ENCODE measurements at places on chromosomes 4 and X. TPM values are rescaled to one million over a fixed set of nuclear protein-coding genes. Genes with fewer than 3 reads are reported as not detected.
A peak's percentile ranks its signal among the peaks of the same experiment; 100 is the strongest.

DNA sequence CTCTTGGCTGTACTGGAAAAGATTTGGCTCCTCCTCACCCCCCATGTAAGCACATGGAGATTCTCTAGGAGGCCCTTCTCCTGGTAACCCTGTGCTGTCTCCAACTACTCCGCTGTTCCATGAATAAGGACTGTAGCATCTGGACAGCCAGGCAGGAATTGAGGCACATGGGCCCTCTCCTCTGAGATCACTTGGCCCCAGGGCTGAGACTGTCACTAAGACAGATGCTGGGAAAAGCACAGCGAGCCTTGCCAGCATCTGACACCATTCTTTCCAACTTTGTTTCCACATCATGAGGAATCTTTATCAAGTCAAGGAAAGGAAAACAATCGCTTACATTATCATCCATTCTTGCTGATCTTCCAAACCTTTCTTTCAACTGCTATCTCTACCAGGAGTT lies 222.6 kb upstream of the INTU start:
- no peaks in the 10 kb centered on the region for H3K4me1 ChIP-seq
- H3K4me3 ChIP-seq: no peak overlapping the region
- peak; percentile 32 for DNase-seq
- H3K27me3 ChIP-seq: no peaks in the 10 kb centered on the region
- no peak overlapping the region for H3K27ac ChIP-seq

DNA sequence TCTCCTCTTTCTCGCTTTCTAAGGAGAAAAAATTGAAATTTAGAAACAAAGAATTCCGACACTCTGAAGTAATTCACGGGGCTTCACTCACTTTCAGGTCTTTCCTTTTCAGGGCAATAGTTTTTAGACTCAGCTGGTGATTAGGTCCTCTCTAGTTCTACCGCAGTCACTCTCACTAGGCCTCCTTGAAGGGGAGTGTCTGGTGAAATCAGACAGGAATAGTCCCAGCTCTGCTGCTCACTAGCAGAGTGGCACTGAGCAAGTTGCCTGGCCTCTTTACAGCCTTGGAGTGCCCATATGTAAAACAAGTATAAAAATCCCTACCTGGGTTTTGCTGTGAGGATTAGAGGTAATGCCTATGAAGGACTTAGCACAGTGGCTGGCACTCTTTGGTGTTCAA lies 64.1 kb downstream of the NEUROG2 start:
- H3K4me3 ChIP-seq: no peak overlapping the region
- no peak for DNase-seq
- no peaks in the 10 kb centered on the region for H3K36me3 ChIP-seq
- H3K4me1 ChIP-seq: no peaks in the 10 kb centered on the region
- no peak overlapping the region for H3K27ac ChIP-seq
- no peaks in the 10 kb centered on the region for H3K27me3 ChIP-seq

Gene ABLIM2
- total RNA-seq: 2.1 TPM

Gene GATA1
- total RNA-seq: not detected

- no peaks in the 10 kb centered on the region for H3K36me3 ChIP-seq
- DNase-seq: no peak
- no peak overlapping the region for H3K27ac ChIP-seq
- no peaks in the 10 kb centered on the region for H3K4me1 ChIP-seq
- no peak overlapping the region for H3K4me3 ChIP-seq
These were observed 15.7 kb downstream of the OFD1 start for GRCh38 chrX:13750204-13750603.

DNA sequence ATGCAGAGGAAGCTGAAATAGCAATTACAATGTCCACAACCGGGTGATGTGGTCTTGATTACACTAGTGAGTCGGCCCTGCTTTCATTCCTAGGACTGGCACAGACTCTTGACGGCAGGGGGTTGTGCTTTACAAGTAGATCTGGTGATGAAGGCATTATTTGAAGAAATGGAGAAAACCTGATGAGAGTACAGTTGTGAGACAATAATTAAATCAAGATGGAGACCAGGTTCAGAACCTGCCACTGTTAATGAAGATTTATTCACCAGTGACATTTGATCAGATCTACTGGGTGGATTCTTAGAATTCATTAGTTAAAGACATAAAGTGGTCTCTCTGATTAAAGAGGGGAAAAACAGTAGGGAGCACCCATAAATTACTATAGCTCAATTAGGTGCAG lies 747.2 kb downstream of the STPG2 start:
- H3K27ac ChIP-seq: no peak overlapping the region
- no peak for DNase-seq
- H3K27me3 ChIP-seq: no peaks in the 10 kb centered on the region
- H3K4me3 ChIP-seq: no peak overlapping the region

GRCh38 chr4:38867478-38868058 lies at the start of gene FAM114A1:
TSS of gene FAM114A1 (plus strand) at chr4:38867806. CDS start at chr4:38878079, 10,273 bp downstream.
- peak; percentile 82 for DNase-seq
- peak within 1 kb of the TSS; percentile 91 for H3K4me3 ChIP-seq
- no peaks in the 10 kb centered on the region for H3K27me3 ChIP-seq

GRCh38 chrX:13515211-13515930 lies 54.0 kb upstream of the EGFL6 start:
- no peak overlapping the region for H3K27ac ChIP-seq
- DNase-seq: no peak
- H3K4me3 ChIP-seq: no peak overlapping the region
- no peaks in the 10 kb centered on the region for H3K27me3 ChIP-seq
- H3K36me3 ChIP-seq: no peaks in the 10 kb centered on the region
